ENCODE measurements at places on chromosomes 4 and X. TPM values are rescaled to one million over a fixed set of nuclear protein-coding genes. Genes with fewer than 3 reads are reported as not detected.

DNA sequence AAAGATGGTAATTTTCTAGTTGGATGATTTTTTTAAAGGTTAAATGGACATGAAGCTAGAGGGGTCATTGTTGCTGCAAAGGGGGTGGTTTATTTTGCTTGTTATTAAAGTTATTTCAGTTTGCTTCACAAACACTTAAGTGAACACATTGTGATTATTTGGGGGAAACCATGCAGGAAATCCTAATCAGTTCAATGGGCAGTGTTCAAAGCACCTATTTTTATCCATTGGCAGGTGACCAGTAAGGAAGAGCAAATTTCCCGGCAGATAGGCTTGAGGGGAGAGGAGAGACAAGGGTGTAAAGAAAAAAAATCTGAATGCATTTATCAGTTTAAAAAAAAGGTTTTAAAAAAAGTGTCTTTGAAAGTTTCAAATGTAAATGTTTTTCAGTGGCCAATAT, 17.6 kb downstream of the GPR174 start:
- DNase-seq: no peak

TAF7L gene
- total RNA-seq: 0.32 TPM

RRH gene
- 0.66 TPM for total RNA-seq

CHST7 gene
- total RNA-seq: 81.6 TPM
